NCI-H146 (cell line): ENCODE measurements at places on chromosomes 16 and 17.

GRCh38 chr16:2143878-2144485, 4.4 kb upstream of the RAB26 start:
- DNase-seq = no peak

- DNase-seq = no peak
Observed at GRCh38 chr17:39598630-39599003, 9.1 kb downstream of the NEUROD2 start.

- DNase-seq = peak; percentile 90
Observed at GRCh38 chr17:42548070-42548837, 4.5 kb upstream of the HSD17B1 start.

GRCh38 chr17:19728084-19728495, 11.7 kb upstream of the SLC47A2 start:
- DNase-seq = peak; percentile 88

DNA sequence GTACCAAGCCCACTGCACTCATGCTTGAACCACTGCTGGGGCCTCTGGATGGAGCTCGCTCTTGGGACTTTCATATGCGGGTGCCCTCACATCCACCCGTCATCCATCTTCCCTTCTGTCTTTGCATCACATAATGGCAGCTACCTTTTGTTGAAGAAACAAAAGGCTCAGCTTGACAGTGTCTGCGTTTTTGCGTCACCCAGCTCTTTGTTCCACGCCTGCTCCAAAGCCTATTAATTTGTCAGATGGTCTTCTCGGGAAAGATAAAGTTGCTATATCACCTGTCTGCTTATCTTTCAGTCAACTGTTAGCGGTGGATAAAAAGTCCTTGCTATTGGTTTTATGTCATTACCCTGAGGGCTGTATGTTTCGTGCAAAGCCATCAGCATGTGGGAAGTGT, 18.1 kb upstream of the BCO1 start:
- DNase-seq = peak; percentile 85

DNA sequence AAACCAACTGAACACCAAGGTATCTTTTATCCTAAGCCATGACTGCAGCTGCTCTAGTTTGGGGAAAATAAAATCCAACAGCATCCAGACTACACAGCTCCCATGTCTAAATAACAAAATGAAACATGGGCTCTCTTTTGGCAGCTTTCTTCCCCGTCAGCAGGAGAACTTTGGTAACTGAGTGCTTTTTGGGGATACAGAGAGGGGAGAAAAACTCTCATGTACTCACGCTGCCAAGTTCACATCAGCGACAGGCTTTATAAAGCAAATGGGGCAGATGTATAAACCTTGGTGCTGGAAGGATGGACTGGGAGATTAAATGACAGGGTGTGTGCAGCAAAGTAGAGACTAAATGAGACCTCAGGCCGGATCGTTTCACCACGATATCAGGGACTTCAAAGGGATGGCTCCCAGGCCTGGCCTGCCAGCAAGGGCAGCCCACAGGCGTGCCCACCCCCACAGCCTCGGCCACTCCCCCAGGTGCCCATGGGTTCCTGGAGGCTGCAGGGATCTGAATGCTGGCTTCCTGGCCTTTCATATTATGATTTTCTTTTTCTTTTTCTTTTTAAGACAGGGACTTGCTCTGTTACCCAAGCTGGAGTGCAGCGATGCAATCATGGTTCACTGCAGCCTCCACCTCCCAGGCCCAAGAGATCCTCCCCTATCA, 174.6 kb downstream of the ZNF423 start:
- DNase-seq = no peak

GRCh38 chr17:31152271-31152670, 57.5 kb downstream of the NF1 start:
- DNase-seq = no peak

DNA sequence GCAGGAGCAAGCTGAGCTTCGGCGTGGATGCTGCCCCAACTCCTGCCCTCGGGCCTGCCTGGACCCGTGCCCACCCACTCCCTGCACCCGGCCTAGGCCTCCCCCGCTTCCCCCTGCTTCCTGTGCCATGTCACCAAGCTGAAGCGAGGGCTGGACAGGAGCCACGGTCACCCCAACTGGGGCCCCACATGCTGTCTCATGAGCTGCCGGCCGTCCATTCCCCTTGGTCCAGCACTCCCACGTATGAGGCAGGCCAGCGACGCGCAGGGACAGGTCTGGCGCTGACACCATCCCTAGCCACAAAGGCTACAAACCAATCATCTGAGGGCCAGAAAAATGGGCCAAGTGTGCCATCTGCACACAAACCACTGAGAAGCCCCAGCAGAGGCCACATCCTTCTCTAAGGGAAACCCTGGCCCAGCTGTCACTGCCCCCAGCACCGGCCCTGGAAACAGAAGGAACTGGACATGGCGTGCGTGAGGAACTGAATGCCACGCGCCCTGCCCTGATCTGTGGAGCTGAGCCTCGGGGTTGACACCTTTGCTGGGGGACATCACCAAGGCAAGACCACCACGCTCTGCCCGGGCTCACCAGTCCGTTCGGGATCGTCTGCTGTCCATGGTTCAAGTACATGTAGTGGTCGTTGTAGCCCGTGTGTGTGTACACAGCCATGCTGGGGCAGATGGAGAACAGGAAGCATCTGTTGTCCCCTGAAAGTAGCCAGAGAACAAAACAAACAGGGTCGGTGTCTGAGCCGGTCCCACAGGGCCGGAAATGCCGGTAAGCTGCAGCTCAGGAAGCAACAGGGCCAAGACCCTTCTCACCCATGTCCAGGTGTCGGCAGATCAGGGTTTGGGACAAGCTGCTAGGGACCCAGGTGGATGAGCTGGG, 22.2 kb downstream of the MEAK7 start:
- DNase-seq = no peak

DNA sequence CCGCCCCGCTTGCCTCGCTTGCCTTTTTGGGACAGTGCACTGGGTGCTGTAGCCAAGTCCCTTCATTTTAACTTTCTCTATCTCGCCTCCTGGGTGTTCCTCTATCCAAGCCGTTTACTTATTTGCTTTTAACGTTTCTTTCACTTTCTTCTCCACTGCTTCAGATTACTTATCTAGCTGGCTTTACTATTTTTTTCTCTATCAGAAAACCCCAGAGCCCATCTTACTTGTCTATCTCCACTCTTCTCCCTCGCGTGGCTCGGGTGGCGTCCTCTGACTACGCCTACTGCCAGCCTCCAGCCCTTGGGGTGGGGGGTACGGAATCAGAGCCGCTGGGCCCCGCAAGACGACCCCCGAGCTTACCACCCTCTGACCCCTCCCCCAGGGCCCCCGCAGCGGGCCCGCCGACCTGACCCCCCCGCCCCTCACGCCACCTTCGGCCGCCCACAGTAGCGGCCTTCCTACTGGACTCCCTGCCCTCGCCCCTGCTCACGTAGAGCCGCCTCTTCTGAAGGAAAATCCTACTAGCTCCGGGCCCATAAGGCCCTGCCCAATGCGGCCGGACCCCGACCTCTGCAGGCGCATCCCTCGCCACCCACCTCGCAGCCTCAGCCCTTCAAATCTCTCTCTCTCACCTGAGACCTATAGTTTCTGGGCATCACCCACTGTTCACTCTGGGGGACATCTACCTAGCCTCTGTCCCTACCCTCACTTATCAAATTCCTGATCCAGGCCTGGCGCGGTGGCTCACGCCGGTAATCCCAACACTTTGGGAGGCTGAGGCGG, 1.0 kb upstream of the SLC12A4 start:
- DNase-seq = no peak

DNA sequence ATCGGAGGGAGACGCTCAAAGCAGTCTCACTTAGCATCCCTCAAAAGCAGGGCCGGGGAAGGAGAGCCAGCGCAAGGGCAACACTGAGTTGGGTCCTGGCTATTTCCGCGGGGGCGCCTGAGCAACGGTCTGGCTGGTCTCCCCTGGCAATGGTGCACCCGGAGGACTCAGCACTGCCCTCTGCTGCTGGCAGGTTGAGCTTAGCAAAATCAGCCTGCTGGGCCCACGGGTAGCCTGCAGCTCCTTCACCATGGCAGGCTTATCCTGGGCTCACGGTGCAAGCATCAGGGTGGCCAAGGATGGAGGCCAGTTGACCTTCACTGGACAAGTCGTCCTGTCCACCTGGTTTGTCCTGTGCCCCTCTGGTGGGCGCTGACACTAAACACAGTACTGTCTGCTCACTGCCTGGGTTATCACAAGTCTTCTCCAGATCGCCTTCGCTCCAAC, 14.4 kb upstream of the ALDH3A1 start:
- DNase-seq = peak; percentile 59

GRCh38 chr16:13999895-14000425, 71.2 kb upstream of the MRTFB start:
- DNase-seq = no peak

DNA sequence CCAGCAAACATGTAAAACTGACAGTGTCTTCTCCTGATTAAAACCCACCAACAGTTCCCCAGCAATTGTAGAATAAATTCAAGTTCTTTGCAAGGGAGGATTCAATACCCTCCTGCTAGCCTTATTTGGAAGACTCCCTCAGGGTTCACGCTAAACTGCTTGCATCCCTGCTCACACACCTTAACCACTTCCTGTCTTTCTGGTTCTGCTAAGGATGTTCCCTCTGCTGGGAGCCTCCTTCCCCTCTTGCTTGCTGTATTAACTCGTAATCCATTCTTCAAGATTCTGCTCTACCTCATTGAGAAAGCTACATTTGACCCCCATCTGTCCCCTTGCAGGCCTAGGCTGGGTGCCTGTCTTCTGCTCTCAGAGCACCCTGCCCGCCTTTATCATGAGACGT, 2.3 kb upstream of the SHISA6 start:
- DNase-seq = no peak

GRCh38 chr16:23072084-23072599, 77.1 kb downstream of the USP31 start:
- DNase-seq = no peak

- DNase-seq = no peak
Observed at GRCh38 chr16:31108794-31109558, 790 bp downstream of the BCKDK start.

- DNase-seq = no peak
Observed at GRCh38 chr16:85144026-85144915, 32.0 kb upstream of the CIBAR2 start.

DNA sequence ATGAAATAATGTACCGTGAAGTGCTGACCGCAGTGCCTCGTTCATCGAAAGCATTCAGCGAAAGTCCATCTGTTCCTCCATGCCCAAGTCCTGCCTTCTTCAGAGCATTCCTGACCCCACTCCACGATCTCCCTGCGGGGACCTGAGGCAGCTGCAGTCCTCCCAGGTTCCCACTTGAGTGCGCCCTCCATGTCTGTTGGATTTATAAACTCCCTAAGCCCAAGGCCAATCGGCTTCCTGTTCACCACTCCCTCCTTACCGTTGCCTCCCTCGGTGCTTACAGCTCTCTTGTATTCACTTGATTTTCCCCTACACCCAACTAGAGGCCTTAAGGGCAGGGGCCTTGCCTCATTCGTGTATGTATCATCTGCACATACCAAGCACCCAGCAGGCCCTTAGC, 2.8 kb downstream of the RAD51D start:
- no peak for DNase-seq

DNA sequence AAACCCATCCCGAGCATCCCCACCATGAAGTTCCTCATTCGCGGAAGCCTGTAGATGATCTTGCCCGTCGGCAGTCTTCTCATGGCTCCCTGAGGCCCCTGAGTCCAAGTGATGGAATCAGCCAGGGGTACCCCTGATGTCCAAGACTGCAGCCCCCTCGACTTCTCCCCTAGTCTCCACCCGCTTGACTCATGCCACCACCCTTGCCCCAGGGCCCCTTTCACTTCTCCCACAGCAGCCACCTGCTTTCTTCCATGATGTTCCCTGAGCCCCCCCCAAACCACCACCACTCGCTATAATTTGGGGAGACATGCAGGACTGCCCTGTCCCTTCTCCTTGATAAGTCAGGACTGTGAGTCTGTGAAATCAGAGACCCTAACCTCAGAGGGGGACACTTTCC, 11.4 kb downstream of the BEAN1 start:
- no peak for DNase-seq

DNA sequence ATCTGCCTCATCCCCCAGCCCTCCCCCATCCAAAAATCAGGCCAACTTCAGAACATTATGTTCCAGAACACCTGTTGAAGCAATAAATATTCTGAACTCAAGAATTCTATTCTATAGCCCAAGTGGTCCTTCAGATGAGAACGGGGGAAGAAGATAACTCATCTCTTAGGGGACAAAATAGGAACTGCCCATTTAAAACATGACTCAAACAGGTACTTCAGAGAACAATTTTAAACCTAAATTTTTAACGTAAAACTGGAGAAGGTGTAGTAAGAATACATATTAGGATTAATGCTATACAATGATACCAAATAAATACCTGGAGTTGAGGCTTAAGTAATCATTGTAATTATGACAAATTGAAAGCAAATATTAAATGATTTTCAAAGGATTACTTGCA, 112.1 kb downstream of the CDYL2 start:
- no peak for DNase-seq

GRCh38 chr17:82936768-82937171, 96.9 kb upstream of the ZNF750 start:
- no peak for DNase-seq

DNA sequence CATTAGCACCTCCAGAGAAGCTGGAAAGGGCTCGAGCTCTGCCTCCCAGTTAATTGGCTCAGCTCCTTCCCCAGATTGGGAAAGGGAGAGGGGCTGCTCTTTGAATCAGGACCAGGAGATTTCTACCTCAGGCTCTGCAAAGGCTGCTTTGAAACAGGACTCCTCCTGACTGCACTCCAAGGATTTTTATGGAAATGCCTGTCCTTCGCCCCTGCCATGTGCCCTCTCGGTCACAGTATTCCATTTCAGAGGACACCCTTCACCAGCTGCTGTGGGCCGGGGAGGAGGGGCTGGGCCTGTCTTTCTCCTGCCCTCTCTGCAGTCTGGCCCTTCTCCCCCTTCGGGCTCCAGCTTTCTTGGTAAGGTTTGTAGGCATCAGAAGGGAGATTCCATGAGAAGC, 13.6 kb downstream of the MRM1 start:
- no peak for DNase-seq

DNA sequence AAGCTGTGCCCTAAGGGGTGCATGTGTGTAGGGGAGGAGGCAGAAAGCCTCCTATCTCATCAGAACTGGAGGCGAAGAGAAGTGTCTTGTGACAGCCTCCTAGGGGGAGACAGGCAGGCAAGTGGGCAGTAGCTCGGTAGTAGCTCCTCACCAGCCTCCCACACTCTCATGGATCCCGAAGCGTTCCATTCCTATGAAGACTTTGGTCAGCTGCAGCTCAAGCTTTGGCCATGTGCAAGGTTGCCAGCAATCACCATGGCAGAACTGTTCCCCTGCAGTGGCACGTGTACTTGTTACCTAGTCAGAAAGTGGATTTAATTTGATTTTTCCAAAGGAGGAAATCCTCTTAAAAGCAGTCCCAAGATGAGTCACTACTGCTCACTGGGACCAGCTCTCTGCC, 6.7 kb downstream of the MRPL58 start:
- no peak for DNase-seq

GRCh38 chr17:4148611-4149308, 5.8 kb downstream of the CYB5D2 start:
- no peak for DNase-seq

DNA sequence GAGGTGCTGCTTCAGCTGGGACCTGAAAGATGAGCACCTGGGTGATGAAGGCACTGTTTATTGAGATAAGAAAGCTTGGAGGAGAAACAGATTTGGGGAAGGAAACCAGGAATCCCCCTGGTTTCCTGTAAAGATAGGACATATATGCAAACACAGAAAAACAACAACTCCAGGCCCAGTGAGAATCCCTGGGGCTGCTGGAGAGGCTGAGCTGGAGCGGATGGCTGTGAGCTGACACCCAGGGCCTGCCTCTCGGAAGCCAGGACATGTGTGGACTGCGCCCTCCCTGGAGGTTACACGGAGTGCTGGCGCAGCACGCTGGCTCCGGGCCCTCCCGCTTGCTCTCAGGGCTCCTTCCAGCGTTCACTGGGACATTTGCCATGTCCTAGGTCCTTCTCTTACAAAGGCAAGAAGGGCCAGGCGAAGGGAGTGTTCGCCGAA, 57.5 kb downstream of the CYB5B start:
- no peak for DNase-seq

- DNase-seq = no peak
Observed at GRCh38 chr17:57246257-57246656, 10.1 kb upstream of the MSI2 start.
